ENCODE measurements at places on chromosomes 2 and 18.

- DNase-seq: no peak
Observed at GRCh38 chr2:208546860-208547650, 140.5 kb downstream of the PTH2R start.

DNA sequence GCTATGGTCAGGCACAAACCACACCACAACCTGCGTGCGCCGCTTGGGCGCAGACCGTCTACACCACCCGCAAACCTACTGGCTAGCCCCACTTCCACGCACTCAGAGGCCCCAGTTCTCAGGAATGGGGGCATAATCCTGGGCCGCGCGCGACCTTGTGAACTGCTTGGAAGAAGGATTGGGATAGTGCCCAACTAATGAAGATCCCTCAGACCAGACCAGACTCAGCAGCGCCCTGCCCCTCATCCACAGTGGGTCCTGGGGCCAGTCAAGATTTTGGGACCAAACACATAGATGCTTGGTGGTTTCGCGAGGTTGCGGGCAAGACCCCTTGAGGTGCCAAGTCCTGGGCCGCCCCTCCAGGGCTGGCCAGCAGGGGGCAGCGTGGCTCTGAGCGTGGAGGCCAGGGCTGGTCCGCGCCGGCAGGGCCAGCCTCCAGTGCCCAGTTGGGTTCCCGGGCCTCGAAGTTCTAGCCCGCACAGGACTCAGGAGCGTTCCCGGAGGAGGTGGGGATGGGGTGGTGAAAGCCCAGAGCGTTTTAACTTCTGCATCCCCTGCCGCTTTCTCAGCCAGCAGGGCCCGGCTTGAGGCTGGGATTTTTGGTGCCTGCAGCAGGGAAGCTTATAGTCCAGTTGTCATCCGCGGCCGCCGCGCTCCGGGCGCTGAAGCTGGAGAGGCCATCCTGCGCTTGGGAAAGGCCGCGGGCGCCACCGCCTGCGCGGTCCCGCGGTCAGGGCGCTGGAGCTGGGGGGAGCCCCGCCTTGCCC lies 8.3 kb downstream of the OSR1 start:
- no peak for DNase-seq

DNA sequence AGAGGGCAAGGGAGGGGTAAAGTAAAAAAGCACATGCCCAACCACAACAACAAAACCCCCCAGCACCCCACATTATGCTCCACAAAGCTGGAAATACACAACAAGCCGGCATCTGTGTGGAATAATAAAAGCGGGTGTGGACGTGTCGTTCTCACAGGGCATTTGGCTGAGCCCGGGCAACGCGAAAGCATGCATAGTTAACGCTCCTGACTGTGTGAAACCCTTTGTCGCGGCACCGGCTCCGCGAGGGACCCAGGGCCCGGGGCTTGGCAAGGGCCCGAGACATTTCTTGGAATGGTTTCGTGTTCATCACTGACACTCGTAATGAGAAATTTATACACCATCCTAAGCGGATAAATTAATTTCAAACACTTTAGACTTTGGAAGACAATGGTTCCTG lies 165.6 kb downstream of the INHBB start:
- no peak for DNase-seq

GRCh38 chr18:55236150-55236931 lies 277.1 kb upstream of the CCDC68 start:
- no peak for DNase-seq

DNA sequence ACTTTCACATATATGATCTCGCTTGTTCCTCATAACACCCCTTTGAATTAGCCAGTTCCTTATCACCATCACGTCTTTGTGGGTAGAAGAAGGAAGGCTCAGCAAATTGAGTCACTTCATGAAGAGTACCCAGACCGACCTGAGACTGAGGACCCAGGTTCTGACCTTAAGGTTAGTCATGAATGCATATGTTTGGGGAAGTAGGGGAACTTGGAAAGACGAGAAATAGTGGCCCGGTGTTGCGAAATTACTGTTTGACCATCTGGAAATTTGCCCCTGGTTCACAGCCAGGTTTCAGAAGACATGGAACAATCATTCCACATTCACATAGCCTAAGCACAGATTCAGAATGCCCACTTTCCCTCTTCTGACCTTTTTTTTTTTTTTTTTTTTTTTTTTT lies 59.8 kb downstream of the MEIS1 start:
- no peak for DNase-seq

GRCh38 chr2:12931186-12931844 lies 214.6 kb downstream of the TRIB2 start:
- DNase-seq: peak; percentile 49

GRCh38 chr2:29055601-29056000 lies 18.7 kb downstream of the PCARE start:
- no peak for DNase-seq

DNA sequence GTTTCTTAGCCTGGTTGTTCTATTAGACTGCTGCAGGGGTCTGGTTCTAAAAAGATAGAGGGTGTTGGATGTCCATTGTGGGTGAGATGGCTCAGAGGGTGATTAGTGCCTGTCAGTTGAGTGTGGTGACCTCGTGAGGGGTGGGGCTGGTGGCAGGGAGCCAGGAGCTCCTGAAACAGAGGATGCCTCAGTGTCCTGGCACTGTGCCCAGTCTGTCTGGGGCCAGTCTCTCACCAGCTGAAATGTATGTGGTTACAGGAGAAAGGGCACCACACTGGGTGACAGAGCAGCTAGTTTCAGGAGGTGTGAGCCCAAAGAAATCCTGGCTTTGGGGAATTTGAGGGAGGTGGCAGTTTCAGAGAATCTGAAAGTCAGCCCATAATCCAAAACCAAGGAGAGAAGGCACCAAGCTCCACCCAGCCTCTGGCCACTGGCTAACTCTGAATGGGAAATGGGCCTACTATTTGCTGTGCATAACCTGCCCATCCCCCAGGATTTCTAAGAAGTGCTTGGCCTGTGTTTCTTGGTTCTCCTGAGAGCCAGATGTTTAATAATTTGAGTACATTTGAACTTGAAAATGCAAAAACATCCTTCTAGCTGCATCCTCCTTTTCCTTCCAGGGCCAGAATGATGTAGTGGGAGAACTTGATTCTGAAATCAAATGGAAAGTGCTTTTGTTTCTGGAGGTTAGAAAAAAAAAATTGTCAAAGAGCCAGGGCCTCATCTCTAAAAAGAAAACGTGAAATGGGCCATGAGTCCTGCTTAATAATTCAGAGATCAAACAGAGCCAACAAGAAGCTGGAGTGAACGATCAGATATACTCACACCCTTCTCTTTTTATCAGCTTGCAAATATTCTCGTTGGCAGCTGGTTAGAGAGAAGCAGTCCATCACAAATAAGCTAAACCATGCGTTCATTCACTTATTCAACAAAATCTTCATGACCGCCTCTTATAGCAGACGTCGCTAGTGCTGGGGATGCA lies 92.3 kb downstream of the B3GNT2 start:
- peak; percentile 86 for DNase-seq

DNA sequence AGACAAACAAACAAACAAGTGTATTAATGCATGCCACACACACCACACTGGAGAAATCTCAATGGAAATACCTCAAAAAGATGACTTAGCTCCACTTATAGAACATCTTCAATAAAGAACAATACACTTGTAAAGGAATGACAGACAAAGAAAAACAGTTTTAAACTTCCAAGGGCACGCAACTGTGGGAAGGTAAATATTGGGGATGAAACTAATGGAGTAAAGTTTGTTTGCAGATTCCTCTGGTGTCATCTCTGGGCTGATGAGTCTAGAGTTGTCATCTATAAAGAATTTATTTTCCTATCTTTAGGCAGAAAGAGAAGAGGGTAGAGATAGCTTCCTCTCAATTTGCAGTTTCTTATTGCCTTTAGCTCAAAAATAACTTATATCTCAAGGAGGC lies 144.0 kb upstream of the ZC3H15 start:
- DNase-seq: no peak
